ENCODE measurements at places on chromosomes 6 and 20. TPM values are rescaled to one million over a fixed set of nuclear protein-coding genes. Genes with fewer than 3 reads are reported as not detected.

ILRUN gene
- total RNA-seq: 62.8 TPM

DNA sequence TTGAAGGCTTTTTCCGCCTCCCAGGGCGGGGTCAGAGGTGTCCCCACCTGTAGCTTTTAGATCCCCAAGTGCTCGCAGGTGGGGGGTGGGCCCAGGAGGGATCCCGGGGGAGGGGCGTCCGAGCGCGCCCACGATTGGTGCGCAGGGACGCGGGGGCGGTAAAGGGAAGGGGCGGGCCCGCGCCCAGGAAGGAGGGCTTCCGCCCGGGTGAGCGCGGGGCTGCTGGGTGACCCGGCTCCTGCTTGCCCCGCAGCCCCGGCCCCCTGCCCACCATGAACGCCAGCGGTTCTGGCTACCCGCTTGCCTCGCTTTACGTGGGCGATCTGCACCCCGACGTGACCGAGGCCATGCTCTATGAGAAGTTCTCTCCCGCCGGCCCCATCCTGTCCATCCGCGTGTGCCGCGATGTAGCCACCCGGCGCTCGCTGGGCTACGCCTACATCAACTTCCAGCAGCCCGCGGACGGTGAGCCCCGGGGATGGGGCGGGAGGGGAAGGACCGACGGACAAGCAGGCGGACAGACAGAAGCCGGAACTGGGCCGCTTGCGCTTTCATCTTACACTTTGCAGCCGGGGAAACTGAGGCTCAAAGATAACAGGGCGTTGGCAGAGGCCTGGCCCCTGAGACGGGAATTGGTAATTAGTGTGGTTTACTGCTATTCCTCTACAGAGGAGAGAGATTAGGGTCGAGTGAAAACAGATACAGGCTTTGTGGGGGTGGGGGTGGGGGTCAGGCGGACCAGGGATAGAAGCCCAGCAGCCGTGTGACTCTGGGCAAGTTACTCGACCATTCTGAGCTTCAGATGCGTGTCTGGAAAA, at the start of gene PABPC1L:
TSS of gene PABPC1L (plus strand) at position 189 of the 818 bp plus-strand sequence. CDS start at position 273, 84 bp downstream.
- DNase-seq: no peak

DNA sequence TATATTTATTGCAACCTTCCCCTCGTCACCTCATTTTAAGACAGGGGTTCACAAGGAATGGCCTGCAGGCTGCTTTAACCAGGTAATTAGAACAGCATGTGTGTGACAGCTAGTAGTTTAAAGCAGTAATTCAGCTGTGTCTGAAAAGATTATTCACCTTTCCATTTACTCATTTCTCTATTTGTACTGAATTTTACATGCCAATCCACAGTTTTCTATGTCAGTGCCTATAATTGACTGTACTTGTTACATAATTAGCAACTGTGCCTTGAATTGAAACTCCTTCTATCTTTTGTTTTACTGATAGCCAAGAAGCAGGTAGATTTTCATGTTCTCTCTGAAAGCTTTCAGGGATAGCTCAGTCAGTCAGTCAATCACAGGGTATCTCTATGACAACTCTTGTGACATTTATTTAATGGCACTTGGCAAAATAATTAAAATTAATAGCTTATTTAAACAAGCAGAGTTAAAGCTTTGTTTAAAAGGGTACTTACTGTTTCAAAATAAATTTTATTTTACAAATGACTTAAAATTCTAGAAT, 214.0 kb downstream of the ZFAND3 start:
- DNase-seq: no peak

- no peak for DNase-seq
Observed at GRCh38 chr6:155439376-155439775, 16.3 kb downstream of the NOX3 start.

DNA sequence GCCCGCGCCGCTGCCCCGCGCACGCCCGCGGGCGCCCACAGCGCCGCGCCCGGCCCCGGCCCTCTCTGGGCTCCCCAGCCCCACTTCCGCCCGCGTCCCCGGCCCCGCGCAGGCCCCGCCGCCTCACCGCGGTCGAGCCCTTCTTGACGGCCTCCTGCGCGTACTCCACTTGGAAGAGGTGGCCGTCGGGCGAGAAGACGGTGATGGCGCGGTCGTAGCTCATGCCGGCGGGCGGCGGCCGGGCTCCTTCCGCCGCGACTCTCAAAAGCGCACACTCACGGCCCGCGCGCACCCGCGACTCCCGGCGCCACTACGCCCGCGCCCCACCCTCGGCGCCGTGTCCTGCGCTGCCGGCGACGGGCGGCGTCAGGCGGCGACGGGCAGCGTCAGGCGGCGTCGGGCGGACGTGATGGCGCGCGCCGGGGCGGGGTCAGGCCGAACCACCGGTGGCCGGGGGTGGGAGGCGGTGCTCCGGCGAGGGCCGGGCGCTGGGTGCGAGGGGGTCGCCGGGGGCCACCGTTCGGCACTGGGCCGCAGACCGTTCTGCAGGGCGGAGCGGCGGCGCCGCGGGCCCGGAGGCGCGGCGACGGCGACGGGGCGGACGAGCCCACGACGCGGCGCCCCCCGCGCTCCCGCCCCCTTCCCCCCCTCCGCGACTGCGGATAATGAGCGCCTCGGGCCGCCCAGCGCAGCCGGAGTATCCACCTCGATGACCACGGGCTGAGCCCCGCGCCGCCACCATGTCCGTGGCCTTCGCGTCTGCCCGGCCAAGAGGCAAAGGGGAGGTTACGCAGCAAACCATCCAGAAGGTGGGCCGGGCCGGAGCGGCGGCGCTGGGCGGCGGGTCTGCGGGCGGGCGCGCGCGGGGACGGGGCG, at the start of the genes PSMA7 and SS18L1:
TSS of gene PSMA7 (minus strand) at position 314 of the 876 bp plus-strand sequence. CDS start at position 223, 91 bp downstream.
TSS of gene SS18L1 (plus strand) at position 689 of the 876 bp plus-strand sequence. CDS start at position 741, 52 bp downstream.
- no peak for DNase-seq

DNA sequence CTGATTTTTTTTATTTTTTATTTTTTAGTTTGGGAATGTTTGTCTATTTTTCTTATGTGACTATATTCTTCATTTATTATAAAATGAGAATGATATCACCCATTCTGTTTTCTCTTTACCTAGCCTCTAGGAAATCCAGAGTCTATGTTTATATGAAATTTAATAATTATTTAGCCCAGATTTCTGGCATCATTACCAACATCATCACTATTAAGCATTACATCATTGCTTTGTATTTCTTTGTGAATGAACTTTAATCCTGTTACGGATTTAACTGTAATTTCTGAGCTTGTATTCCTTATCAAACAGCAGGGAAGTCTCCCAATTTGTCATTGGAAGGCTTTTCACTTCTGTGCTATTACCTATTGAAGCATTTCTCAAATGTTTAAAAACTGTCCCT, 72.7 kb upstream of the NOX3 start:
- DNase-seq: no peak

DNA sequence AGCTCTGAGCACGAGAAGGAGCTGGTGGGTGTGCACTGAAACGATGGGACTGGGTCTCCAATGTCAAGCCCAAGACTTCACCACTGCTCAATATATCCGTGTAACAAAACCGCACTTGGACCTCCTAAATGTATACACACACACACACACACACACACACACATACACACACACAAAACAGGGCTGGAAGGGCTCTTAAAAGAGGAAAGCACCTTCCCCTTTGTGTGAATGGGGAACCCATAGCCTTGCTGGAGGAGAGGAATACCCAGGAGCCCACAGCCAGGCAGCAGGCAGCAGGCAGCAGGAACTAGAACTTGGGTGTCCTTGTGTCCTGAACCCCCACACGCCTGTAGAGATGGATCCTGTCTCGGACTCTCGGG, 29.8 kb downstream of the TGM2 start:
- DNase-seq: no peak
